ENCODE measurements at places on chromosomes 3 and 15. TPM values are rescaled to one million over a fixed set of nuclear protein-coding genes. Genes with fewer than 3 reads are reported as not detected.

The PAQR5 gene
- 0.15 TPM for total RNA-seq

The TMEM212 gene
- not detected for total RNA-seq

The IL17RD gene
- 10.7 TPM for total RNA-seq

The ANKRD63 gene
- not detected for total RNA-seq

The NPAP1 gene
- total RNA-seq: 0.18 TPM

The TM6SF1 gene
- total RNA-seq: 6.0 TPM

The ATP10A gene
- 0.13 TPM for total RNA-seq

The C3orf85 gene
- not detected for total RNA-seq

The C3orf18 gene
- total RNA-seq: 4.0 TPM

The TRIP4 gene
- 46.1 TPM for total RNA-seq

The EXD1 gene
- not detected for total RNA-seq

The CELF6 gene
- total RNA-seq: 0.21 TPM

The CNTN4 gene
- total RNA-seq: not detected

The C2CD4B gene
- total RNA-seq: 19.1 TPM

The CCR5 gene
- total RNA-seq: not detected

The IL17RE gene
- 0.74 TPM for total RNA-seq

The MRAS gene
- 5.9 TPM for total RNA-seq

The ATP13A5 gene
- 0.23 TPM for total RNA-seq

The PYGO1 gene
- 1.5 TPM for total RNA-seq

The PARP15 gene
- 0.36 TPM for total RNA-seq

The ISL2 gene
- 1.4 TPM for total RNA-seq

The CNOT10 gene
- 42.1 TPM for total RNA-seq

The SOX2 gene
- total RNA-seq: 1.4 TPM

The LNP1 gene
- 0.67 TPM for total RNA-seq

The IQCF6 gene
- total RNA-seq: not detected

The NEK10 gene
- total RNA-seq: 1.2 TPM

The ZNF80 gene
- total RNA-seq: not detected

The CACNA2D3 gene
- total RNA-seq: 0.46 TPM

The CHDH gene
- total RNA-seq: 1.0 TPM

The CLDN11 gene
- 1.8 TPM for total RNA-seq

The TNFAIP8L3 gene
- total RNA-seq: 0.77 TPM

The EIF4E3 gene
- 5.2 TPM for total RNA-seq

The KLHL6 gene
- 46.1 TPM for total RNA-seq

The A4GNT gene
- total RNA-seq: not detected

The VGLL3 gene
- 0.36 TPM for total RNA-seq
